ENCODE measurements at places on chromosomes 3 and 15.

- peaks cover 12% of the 10 kb centered on the region for H3K4me1 ChIP-seq
- no peaks in the 10 kb centered on the region for H3K27me3 ChIP-seq
- no peaks in the 10 kb centered on the region for H3K36me3 ChIP-seq
- H3K27ac ChIP-seq, result no peak overlapping the region
- H3K4me3 ChIP-seq, result no peak overlapping the region
These were observed 266.3 kb downstream of the CHL1 start for GRCh38 chr3:462851-463250.

DNA sequence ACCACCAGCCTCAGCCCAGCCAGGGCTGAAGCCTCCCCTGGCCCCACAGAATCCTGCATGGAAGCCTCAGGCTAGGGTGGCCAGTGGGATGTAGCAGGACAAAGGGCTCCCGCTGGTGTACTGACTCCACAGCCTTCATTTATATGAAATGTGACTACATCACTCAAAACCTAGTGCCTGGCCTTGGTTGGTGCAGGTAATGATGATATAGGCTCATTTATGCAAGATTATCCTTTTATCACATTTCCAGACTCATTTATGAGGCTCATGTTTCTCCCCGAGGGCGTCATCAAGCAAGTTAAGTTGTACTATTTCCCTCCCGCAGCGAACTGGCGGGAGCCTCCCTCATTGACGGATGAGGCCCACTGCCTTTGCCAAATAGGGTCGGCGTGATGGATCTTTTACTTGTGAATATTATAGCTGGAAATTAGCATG, 179.1 kb upstream of the SMAD3 start:
- no peak overlapping the region for H3K4me3 ChIP-seq
- no peak overlapping the region for H3K27ac ChIP-seq
- no peaks in the 10 kb centered on the region for H3K36me3 ChIP-seq
- DNase-seq, result no peak
- H3K4me1 ChIP-seq, result peaks cover 23% of the 10 kb centered on the region

- H3K27me3 ChIP-seq, result no peaks in the 10 kb centered on the region
- H3K36me3 ChIP-seq, result no peaks in the 10 kb centered on the region
- H3K27ac ChIP-seq, result no peak overlapping the region
- H3K4me1 ChIP-seq, result peaks cover 19% of the 10 kb centered on the region
- H3K4me3 ChIP-seq, result no peak overlapping the region
These were observed 349.8 kb upstream of the TPRG1 start for GRCh38 chr3:188822004-188822403.

GRCh38 chr3:86739244-86739643, 251.7 kb downstream of the VGLL3 start:
- no peaks in the 10 kb centered on the region for H3K27me3 ChIP-seq
- no peaks in the 10 kb centered on the region for H3K4me1 ChIP-seq
- H3K27ac ChIP-seq, result no peak overlapping the region
- no peak for DNase-seq
- no peaks in the 10 kb centered on the region for H3K36me3 ChIP-seq
- no peak overlapping the region for H3K4me3 ChIP-seq

- no peak overlapping the region for H3K27ac ChIP-seq
- peaks cover 5% of the 10 kb centered on the region for H3K4me1 ChIP-seq
- peaks cover 17% of the 10 kb centered on the region for H3K36me3 ChIP-seq
These were observed 13.4 kb upstream of the SELENOT start for GRCh38 chr3:150589759-150590158.

DNA sequence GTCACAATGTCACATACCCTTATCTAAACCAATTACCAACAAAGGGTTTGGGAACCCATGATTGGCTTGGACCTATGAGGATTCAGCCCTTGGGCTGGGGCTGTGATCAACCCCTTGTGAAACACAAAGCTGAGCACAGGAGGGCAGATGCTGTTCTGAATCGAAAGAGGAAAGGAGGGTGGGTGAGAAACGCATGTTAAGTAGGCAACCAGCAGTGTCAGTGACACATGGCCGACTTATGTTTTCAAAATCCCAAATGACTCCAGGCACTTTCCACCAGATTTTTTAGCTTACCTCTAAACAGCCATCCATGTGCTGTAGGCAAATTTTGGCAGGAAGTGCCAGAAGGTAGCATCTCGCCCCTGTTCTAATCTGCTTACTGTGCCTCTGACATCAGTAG, 34.1 kb upstream of the KLHL25 start:
- DNase-seq, result no peak
- H3K27ac ChIP-seq, result no peak overlapping the region
- H3K36me3 ChIP-seq, result no peaks in the 10 kb centered on the region
- H3K4me3 ChIP-seq, result no peak overlapping the region
- no peaks in the 10 kb centered on the region for H3K27me3 ChIP-seq

All from psoas muscle (tissue), 8 donors.